ENCODE measurements at places on chromosomes 5 and 9.

GRCh38 chr5:159262472-159262858 lies 625 bp upstream of the UBLCP1 start:
- DNase-seq = no peak

DNA sequence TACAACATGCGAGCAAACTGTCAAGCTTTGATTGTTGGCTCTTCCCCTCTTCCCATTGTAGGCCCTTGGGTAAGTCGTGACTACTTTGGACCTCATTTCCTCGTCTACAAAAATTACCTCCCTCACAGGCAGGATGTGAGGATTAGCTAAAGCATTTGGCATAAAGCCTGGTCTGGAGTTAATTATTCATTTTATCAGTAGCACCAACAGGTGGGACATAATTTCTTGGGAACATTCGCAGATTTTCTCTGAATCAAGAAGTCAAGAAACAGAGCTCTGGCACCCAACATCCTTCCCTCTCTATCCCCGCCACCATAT lies 39.9 kb upstream of the SEMA6A start:
- no peak for DNase-seq

DNA sequence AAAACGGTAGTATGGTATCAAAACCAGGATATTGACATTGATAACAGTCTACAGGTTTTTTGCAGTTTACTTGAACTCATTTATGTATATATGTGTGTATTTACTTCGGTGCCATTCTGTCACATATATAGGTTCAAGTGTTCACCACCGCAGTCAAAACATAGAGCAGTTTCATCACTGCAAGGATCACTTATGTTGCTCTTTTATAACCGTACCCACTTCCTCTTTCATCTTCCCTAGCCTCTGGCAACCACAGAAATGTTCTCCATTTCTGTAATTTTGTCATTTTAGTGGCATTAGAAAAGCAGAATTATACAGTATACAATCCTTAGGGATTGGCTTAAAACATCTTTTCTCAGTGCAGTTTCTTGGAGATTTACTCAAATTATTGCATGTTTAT lies 90.3 kb downstream of the SH3GL2 start:
- no peak for DNase-seq

GRCh38 chr9:72858089-72858912 lies 94.6 kb downstream of the ALDH1A1 start:
- DNase-seq = no peak

DNA sequence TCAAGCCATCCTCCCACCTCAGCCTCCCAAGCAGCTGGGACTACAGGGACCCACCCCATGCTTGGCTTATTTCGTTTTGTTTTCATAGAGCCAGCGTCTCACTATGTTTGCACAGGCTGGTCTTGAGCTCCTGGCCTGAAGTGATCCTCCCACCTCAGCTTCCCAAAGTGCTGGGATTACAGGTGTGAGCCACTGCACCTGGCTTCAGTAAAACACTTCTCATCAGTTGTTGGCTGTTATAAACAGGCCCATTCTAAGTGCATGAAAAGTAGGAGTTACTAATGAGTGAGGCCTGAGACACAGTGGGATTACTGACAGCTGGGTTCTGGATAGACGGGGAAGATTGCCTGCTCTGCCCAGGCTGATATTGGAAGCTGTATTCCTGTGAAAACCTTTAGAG lies 3.5 kb downstream of the CRB2 start:
- no peak for DNase-seq
